Foreskin melanocyte (primary cell): ENCODE measurements at places on chromosomes 13 and 19.

GRCh38 chr13:38348861-38349389, 726 bp upstream of the UFM1 start:
- DNase-seq, result peak; percentile 12

DNA sequence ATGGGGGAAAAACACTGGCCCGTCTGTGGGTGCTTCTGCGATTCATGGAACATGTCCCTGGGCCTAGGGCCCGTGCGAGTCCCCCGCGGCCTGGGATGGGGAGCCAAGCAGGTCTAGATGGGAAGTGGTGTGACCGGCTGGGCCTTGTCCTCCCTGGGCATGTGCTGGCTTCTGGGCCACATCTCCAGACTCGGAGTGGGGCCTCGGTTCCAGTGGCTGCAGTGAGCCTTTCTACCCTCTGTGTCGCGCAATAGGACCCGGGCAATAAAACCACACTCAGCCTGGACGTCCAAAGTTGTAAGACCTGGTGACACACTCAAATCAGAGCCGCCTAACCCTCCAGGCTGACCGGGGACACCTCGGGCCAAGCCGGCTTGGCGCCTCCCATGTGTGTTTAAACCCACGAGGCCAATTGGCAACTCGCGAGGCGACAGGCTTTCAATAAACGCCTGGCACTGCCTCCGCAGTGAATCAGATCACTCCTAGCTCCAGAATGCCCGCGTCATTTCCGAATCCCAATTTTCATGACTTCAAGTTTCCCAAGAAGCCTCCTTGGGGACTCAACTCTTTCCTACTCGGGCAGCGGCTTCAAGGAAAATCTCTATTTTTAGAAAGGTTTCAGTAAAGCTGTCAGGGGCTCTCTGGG, 57.3 kb downstream of the KLF2 start:
- DNase-seq, result no peak

DNA sequence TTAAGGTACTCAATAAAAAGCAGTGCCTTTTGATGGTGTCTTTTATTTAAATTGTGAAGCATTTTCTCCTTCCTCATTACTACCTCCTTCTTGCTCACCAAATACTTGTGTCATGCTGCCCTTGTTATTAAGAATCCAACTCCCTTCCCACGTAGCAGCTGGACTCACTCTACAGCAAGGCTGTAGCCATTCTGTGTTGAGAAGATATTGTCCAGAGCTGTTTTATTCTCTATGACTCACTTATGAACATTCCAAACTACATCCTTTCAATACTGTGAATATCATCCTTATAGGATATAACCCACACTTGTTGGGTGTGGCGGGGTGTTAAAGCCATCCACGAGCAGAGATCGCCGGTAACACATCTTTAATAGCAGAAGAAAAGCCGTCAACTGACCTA, 1671.5 kb upstream of the SLC10A2 start:
- DNase-seq, result no peak

DNA sequence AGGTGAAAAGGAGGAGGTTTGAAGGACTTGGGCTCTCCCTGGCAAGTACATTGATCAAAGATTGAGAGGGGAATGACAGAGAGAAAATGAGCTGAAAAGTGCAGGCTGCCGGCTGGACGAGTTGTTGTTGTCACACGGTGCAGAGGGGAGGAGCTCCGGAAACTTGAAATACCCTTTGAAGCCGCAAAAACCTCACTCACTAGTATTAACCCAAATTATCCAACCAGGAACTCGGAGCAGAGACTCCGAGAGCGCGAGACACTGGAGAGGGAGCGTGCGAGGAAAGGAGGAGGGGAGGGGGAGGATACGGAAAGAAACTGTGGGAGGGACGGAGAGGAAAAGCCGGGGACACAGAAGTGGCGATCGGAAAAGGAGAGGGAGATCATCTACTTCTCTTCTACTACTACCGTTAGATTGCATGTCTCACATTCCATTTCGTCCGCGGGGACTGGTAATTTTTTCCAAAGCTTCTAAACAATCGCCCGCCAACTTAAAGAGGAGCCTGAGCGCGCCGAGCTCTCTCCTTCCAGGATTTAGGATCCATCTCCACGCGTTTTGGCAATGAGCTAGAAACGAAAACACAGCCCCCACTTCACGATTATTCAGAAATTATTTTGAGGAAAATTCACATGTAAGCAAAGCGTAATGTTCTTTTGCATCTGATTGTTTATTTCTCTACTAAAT, at the start of gene DACH1:
Gene DACH1 (minus strand): TSS at position 74 of the 684 bp plus-strand sequence.
- peak; percentile 42 for DNase-seq

GRCh38 chr13:54241719-54242118, 1213.1 kb downstream of the OLFM4 start:
- no peak for DNase-seq

DNA sequence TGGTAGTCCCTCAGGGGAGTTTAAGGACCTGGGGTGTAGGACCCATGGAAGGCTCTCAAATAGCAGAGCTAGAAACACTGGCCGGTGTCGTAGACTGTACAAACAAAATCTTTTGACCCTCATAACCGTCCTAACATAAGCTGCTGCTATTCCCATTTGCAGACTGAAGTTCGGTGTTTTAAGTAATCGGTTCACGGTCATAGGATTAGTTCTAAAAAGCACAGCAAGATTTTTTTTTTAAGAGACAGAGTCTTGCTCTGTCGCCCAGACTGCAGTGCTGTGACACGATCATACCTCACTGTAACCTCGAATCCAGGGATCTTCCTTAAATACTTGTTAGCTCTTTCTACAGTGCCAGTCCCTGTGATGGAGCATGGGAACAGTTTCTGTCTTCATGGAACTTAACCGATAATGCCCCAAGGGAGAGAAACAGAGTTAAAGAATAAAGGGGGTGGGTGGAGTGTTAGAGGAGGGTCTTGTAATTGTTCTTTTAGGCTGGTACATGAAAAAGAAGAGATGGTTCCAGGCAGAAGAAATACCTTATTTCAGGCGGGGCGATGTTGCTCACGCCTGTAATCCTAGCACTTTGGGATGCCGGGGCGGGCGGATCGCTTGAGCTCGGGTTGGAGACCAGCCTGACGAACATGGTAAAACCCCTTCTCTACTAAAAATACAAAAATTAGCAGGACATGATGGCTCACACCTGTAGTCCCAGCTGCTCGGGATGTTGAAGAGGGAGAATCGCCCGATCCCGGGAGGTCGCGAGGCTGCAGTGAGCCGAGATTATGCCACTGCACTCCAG, 475 bp upstream of the ZC3H4 start:
- DNase-seq, result no peak

GRCh38 chr13:32228330-32229041, 86.7 kb downstream of the ZAR1L start:
- no peak for DNase-seq

GRCh38 chr19:45340232-45340898, at the start of gene KLC3:
Gene KLC3 (plus strand): TSS chr19:45340750. CDS start chr19:45345542, 4,792 bp downstream.
- DNase-seq, result no peak

- DNase-seq, result no peak
Measured at GRCh38 chr19:31560086-31561060, 211.1 kb upstream of the TSHZ3 start.

DNA sequence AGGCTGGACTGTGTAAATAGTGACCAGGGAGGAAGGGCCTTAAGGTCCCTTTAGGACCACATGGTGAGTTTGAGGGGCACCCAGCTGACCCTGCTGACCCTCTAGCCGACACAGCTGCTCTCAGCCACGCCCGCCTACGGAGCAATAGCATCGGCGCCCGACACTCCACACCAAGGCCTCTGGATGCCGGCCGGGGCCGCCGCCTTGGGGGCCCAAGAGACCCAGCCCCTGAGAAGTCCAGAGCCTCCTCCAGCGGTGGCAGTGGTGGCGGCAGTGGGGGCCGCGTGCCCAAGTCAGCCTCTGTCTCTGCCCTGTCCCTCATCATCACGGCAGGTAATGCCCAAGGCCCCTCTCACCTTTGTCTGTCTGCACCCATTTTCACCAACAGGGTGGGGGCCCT, 8.6 kb upstream of the PIK3R2 start:
- DNase-seq, result no peak

DNA sequence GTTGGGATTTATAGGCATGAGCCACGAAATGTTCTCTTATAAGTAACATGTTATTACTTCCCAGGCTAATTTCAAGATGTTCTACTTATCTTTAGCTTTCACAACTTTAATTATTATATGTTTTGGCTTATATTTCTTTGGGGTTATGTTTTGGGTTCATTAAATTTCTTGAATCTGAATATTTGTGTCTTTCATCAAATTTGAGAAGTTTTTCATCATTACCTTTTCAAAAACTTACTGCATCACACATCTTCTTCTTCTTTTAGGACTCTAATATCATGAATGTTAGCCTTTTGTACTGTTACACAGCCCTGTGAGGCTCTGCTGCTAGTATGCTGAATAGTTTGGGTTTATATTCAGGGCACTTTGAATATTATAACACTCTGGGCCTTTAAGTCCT, 9.7 kb upstream of the ZNF266 start:
- DNase-seq, result no peak

DNA sequence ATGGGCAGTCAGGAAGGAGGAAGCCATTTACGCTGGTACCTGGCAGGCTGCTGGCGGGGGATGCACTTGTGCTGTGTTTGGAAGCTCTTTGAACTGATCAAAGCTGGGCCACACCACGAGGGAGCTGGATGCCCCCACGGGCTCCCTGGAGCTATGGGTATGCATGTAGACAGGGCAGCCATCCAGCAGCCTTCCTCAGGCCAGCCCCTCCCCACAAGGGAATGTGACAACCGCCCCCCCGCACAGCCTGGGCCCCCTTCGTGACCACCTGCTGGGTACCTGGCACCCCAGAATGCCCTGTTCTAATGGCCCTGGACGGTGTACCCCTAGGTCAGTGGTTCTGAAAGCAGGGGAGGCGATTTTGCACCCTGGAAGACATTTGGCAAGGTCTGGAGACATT, 42.5 kb upstream of the C19orf12 start:
- no peak for DNase-seq

DNA sequence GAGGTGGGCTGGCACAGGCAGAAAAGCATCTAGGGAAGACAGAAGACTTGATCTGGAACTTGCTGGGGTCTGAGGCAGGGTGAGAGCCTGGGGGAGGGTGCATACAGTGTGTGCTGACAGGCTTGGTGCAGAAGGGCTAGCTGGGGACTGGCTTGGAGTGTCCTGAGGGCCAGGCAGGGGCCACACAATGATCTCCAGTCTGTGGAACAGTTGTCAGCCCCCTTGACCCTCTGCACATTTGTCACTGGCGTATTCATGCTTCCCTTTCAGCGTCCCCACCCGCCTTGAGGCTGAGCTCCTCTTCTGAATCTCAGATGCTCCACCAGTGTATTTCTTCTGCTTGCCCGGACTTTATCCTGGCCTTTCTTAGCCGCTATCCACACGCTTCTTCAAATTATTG, 2.8 kb upstream of the MICU2 start:
- DNase-seq, result no peak

- DNase-seq, result no peak
Measured at GRCh38 chr13:65856431-65856830, 1373.7 kb downstream of the PCDH9 start.

DNA sequence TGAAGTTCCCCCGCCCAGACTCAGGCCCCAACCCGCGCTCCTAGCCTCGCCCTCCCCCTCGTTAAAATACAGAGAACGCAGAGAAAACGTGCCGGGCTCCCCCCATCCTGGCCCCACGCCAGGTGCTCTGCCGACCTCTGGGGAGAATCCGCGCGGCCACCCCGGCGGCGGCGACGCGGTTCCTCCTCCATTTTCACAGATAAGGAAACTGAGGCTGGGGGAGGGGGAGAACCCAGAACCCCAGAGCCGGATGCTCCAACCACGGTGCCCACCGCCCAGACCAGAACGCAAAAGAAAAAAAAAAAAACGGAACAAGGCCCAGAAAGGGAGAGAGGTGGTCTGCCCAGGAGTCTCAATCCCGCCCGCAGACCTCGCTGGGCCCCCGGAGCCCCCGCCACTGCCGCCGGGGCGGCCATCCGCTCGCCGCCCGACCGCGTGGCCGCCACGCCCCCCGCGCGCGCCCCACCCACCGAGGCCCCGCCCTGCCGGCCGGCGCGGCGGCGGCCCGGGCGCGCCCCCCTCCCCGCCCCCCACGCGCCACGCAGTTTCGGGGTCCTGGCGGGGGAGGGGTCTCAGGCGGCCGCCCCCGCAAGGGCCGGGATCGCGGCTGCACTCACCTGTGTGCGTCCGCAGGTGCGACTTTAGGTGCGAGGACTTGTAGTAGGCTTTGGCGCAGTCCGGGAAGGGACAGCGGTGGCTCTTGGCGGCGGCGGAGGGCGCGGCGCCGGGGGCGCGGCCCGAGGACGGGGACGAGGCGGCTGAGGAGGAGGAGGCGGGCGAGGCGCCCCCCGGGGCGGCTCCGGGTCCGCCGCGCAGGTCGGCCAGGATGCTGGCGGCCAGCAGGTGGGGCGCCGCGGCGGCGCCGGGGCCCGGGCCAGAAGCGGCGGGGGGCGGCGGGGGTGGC, 703 bp downstream of the KLF16 start:
- DNase-seq, result no peak

- no peak for DNase-seq
Measured at GRCh38 chr19:45118106-45118505, 25.1 kb downstream of the PPP1R37 start.

DNA sequence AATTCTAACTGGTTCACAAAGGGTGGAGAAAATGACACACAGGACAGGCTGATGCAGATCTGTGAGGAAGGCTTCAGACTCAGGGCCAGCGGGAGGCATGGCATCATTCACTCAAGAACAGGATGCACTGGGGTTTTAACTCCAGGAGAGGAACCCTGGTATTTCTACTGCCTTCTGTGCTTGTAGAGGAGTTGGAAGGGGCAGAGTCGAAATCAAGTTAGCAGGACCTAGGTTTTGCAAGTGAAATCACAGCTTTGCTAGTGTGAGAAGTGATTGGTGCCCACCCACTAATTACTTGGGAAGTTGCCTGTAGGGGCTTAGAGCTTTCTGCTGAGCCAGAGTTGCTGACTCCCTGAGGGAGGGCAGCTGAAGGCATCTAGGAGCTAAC, 92.7 kb downstream of the AKAP11 start:
- no peak for DNase-seq

- peak; percentile 13 for DNase-seq
Measured at GRCh38 chr19:36547001-36547732, 19.1 kb upstream of the ZNF260 start.

DNA sequence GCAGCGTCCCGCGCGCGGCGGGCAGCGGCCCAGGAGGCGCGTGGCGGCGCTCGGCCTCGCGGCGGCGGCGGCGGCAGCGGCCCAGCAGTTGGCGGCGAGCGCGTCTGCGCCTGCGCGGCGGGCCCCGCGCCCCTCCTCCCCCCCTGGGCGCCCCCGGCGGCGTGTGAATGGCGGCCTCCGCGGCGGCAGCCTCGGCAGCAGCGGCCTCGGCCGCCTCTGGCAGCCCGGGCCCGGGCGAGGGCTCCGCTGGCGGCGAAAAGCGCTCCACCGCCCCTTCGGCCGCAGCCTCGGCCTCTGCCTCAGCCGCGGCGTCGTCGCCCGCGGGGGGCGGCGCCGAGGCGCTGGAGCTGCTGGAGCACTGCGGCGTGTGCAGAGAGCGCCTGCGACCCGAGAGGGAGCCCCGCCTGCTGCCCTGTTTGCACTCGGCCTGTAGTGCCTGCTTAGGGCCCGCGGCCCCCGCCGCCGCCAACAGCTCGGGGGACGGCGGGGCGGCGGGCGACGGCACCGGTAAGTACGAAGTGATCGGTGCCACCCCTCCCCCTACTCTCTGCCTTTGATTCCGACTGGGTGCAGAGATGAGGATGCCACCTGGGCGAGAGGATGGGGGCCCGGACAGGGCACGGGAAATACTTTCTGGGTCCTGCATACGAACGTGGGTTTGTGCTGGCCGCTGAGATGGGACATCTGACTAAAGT, 874 bp downstream of the TRIM28 start:
- peak; percentile 24 for DNase-seq
